ENCODE measurements at places on chromosomes 2 and 18. TPM values are rescaled to one million over a fixed set of nuclear protein-coding genes. Genes with fewer than 3 reads are reported as not detected.

The TMEM37 gene
- total RNA-seq = not detected

DNA sequence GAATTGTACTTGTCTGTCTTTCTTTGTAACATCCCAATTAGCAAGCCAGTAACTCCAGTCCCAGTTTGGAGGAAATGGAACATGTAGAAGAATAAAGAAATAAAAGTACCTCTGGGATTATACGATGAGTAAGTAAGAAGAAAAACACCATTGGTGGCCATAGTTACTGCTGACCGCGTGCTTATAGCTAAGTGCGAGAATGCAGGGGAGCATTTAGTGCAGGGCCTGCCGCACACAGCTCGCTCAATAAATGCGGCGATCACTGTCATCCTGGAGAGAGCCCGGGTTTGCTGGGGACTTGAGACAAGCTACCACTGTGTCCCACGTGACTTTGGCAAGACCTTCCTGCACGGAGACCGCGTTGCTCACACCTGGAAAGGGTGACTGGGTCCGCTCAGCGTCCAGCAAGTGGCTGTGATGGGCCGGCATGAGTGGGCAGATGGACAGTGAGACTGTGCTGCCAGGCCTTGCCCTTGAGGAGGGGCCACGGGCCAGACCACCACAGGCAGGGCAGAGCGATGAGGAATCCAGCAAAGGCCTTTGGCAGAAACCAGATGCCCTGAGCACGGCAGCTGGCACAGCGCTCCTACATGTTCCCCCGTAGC, 54.8 kb downstream of the ADI1 start:
- H3K4me3 ChIP-seq = no peak overlapping the region
- H3K27me3 ChIP-seq = no peaks in the 10 kb centered on the region
- no peak for DNase-seq
- no peak overlapping the region for H3K27ac ChIP-seq
- H3K36me3 ChIP-seq = peaks cover 15% of the 10 kb centered on the region

DNA sequence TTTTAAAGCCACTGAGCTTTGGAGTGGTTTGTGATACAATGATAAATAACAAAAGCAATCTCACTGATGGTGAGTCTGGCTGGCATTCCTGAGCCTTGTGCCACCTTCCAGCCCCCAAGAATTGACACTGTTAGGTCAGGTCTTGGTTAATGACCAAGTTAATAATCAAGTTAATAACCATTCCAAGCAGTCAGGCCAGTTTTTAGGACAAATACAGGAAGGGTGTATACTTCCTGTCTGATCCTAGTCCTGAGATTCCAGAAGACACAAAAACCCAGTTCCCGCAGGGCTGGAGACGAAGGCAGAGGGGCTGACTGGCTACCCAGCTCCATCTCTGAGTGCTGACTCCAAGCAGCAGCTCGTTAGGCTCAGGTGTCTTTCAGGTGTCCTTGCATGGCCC, 74.6 kb upstream of the LAPTM4A start:
- peaks cover 2% of the 10 kb centered on the region for H3K27me3 ChIP-seq
- H3K27ac ChIP-seq = no peak overlapping the region
- no peaks in the 10 kb centered on the region for H3K4me1 ChIP-seq
- H3K36me3 ChIP-seq = no peaks in the 10 kb centered on the region
- no peak for DNase-seq

- H3K27me3 ChIP-seq = peaks cover 4% of the 10 kb centered on the region
- no peak for DNase-seq
- no peak overlapping the region for H3K27ac ChIP-seq
- no peak overlapping the region for H3K4me3 ChIP-seq
- no peaks in the 10 kb centered on the region for H3K36me3 ChIP-seq
Observed at GRCh38 chr2:224134003-224134734, 95.1 kb upstream of the SERPINE2 start.
